ENCODE measurements at places on chromosomes 6 and 20. TPM values are rescaled to one million over a fixed set of nuclear protein-coding genes. Genes with fewer than 3 reads are reported as not detected.

BPIFA1 gene
- not detected for total RNA-seq

GRCh38 chr20:36974660-36975059 lies 23.2 kb upstream of the SAMHD1 start:
- DNase-seq = no peak

DNA sequence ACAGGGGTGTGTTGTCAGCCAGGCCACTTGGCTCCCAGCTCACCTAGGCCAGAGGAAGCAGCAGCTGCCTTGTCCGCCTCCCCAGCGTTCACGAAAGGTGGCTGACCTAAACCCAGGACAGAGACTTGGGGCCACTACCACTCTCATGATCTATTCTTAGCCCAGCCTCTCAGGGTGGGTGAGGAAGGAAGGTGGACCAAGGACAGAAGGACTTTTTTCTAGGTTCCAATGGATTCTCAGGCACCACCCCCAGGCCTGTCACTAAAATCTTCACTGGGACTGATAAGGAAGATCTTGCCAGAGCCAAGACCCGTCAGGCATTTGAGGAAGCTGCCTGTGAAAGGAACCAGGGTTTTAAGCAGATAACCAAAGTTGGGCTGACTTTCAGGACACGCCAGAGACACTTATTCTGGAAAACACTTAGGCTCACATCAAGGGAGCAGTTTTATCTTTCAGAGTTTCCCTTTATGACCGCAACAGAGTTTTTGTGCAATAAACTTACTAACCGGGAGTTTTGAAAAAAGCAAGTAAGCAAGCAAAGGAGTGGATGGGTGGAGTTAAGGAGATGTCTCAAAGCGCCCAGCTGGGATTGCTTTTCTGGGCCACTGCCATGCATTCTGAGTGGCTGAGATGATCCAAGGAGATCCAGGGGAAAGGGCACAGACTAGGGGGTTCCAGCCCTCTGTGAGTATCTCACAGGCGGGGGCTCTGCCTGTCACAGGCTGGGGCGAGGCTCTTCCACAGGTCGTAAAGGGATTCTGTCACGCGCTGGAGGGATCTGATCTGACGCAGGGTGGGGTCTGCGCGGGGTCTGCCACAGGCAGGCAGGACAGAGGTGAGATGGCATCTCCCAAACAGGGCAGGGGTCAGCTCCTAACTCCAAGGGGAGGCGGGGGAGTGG lies 989 bp downstream of the FITM2 start:
- DNase-seq = peak; percentile 58

- DNase-seq = peak; percentile 30
Measured at GRCh38 chr6:32047855-32048766, 9.9 kb downstream of the CYP21A2 start.

DNA sequence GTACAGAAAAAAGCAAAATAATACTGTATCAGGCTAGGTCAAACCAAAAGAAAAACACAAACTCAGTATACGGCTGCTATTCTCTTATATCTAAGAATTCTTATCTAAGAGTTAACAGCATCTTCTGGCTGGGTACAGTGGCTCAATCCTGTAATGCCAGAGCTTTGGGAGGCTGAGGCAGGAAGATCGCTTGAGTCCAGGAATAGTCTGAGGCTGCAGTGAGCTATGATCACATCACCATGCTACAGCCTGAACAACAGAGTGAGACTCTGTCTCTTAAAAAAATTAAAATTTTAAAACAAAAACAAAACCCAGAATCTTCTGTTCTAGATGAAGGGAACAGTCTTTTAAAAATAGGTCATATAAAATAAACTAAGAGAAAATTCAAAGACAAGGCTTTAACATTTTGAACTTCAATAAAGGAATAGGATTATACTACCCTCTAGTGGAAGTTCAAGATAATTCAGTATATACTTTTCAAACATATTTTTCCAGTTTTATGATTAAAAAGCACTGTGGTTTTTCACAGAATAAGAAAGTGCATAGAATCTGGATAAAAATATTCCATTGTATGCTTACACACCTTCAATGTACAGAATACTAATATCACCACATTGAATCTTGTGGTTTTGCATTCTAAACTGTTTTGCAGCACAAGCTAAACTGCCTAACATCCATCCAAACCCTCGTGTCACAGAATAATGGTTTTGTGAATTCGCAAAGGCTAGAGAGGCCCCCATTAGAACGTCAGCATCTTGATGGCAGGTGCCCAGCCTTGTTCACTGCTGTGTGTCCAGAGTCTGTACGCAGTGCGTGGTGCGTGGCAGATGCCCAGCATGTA lies 39.3 kb downstream of the DTNBP1 start:
- peak; percentile 43 for DNase-seq

Data from IMR-90 (cell line).